ENCODE measurements at places on chromosomes 7 and 10.
A peak's percentile ranks its signal among the peaks of the same experiment; 100 is the strongest.

GRCh38 chr10:43153901-43154300, 15.7 kb downstream of the CSGALNACT2 start:
- DNase-seq = no peak

DNA sequence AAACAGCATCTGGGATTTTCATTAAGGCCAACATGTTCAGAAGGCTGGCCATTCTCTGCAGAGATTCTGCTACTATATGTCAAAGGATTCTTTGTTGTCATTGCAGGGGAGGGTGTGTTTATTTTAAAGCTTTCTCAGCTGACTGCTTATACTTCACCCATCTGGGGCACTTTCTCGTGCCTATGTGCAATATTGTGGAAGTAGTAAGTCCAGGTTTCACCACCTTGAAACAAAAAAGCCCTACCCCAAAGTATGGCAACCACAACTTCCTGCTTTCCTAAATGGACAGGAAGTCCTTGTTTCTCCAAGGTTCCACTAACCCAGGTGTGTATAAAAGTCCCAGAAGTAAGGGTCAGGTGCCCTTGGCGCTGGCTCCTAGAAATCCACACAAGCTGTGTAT, 58.7 kb upstream of the COL1A2 start:
- no peak for DNase-seq

- DNase-seq = no peak
Observed at GRCh38 chr7:150401861-150402631, 22.9 kb downstream of the ZNF775 start.

- peak; percentile 63 for DNase-seq
Observed at GRCh38 chr10:14659626-14660196, 115.0 kb downstream of the FAM107B start.

DNA sequence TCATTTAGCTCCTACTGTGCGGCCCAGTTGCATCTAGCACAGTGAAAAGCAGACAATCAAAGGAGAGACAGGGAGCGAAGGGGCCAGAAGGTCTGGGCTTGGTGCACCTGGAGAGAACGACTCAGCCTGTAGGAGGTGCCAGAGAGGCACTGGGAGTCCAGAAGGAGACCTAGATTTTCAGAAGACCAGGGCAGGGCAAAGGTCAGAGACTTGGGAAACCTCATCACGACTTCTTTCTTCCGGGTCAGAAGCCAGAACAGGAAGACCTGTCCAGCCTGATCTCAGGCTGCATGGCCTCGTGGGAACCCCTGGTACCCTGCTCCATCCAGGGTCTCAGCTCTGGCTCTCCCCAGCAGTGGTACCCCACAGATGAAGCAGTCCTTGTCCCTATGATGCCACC, 5.2 kb downstream of the AGAP3 start:
- DNase-seq = peak; percentile 50

- peak; percentile 27 for DNase-seq
Observed at GRCh38 chr10:97771055-97771891, 526 bp downstream of the SFRP5 start.

- DNase-seq = no peak
Observed at GRCh38 chr10:109487691-109488090, 435.6 kb downstream of the XPNPEP1 start.

GRCh38 chr10:62081341-62082270, 180.1 kb downstream of the ARID5B start:
- DNase-seq = no peak

DNA sequence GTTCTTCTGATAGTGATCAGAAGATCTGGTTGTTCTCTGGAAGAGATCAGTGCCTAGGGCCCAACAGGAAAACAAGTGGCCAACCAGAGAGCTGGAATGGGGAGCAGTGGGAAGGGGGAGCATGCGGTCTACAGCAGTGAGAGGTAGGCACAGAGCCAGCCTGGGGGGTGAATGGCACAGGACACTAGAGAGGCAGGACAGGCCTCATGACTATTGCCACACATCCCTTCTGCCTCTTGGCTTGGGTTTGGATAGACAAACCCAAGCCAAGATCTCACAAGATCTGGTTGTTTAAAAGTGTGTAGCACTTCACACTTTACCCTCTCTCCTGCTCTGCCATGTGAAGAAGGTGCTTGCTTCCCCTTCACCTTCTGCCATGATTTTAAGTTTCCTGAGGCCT, 224.4 kb downstream of the ARHGAP12 start:
- DNase-seq = no peak

DNA sequence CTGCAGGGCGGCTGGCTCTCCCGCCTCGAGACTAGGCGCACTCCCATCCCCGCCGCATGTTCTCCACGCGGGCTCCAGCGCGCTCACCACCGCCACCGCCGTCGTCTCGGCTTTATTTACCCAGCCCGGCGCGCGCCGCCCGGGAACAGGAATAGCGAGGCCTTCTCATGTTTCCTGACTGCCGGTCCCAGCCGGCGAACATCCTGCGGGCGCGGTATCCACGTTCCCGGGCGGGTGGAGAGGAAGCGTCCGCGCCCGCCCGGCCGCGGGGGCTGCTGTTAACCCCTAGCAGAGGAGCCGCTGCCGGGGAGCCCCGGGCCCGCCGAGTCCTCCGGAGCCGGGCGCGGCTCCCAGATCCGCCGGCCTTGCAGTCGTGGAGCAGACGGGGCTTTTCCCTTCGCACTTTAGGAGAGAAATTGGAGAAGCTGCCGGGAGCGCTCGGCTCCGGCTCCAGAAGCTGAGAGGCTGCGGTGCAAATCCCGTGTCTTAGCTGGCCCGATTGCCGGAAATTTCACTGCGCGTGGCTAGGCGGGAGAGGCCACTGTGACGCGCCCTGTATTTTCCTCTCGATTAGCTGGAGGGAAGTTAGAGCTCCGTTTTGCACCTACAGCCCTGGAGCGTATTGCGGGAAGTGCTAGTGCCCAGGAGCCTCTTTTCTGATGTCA, at the start of gene MKX:
TSS of gene MKX (minus strand) at position 88 of the 665 bp plus-strand sequence. CDS start 2,404 bp downstream, outside the sequence.
- peak; percentile 49 for DNase-seq

DNA sequence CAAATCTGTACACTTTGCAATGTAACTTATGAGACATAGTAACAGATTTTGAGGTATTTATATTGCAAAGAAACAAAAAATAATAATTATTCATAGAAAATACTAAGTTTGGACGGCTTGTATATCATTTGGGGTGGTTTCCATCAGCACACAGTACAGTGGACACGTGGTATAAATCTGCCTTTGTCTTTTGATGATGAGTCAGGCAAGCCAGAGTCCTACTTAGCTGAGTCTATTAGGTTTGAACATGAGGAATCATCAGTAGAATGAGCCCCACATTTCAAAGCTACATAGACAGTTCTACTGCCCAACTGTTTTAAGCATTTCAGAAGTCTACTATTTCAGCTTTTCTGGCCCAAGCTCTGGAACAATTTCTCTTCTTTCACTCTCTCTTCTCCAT, 803.2 kb downstream of the PHTF2 start:
- DNase-seq = no peak

DNA sequence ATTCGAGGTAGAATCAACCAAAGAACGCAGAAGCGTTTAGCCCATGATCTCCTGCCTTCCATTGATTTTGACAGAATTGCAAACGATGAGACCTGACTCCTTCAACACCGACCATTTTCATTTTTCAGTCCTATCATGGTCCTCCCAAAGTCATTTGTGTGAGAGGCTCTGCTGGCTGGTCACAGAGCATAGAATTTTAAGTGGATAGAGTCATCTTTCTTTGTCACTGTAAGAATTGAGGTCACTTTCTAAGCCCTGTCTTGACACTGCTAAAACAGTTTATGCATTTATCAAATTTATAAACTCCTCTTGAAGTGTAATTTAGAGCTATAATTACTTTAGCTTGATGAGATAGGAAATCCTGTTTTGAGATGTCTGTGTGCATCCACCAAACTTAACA, 72.0 kb downstream of the UBE3C start:
- no peak for DNase-seq

- DNase-seq = no peak
Observed at GRCh38 chr10:129617768-129618167, 150.7 kb downstream of the MGMT start.

DNA sequence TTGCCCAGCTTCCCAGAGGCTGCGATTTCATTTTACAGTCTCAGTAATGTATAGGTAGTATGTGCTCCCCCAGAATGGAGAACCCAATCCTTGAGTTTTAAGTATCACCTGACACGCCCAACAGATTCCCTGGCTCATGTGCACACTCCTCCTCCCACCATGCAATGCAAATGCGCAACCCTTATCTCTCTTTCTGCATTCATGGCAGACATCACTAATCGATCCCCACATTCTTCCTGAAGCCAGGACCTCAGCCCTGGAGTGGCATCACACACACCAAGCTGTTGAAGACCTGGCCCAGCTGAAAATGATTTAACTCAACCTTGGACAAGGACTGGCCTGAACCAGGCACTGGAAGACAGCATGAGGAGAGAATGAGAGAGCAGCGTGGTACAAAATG, 68.4 kb downstream of the ZRANB1 start:
- no peak for DNase-seq
